IMR-90 (cell line): ENCODE measurements at places on chromosomes 5 and 9. TPM values are rescaled to one million over a fixed set of nuclear protein-coding genes. Genes with fewer than 3 reads are reported as not detected.

GRCh38 chr9:4334410-4334813 lies 34.5 kb upstream of the GLIS3 start:
- DNase-seq: peak; percentile 8

- no peak for DNase-seq
These were observed 144.7 kb upstream of the SHB start for GRCh38 chr9:38213631-38214299.

Gene KIF12
- not detected in 2 replicates for total RNA-seq

Gene PITX1
- 10.3 and 10.4 TPM in 2 replicates for total RNA-seq
